ENCODE measurements at places on chromosomes 6 and 20.

- no peak for DNase-seq
Measured at GRCh38 chr6:110874880-110875547, 429 bp downstream of the AMD1 start.

DNA sequence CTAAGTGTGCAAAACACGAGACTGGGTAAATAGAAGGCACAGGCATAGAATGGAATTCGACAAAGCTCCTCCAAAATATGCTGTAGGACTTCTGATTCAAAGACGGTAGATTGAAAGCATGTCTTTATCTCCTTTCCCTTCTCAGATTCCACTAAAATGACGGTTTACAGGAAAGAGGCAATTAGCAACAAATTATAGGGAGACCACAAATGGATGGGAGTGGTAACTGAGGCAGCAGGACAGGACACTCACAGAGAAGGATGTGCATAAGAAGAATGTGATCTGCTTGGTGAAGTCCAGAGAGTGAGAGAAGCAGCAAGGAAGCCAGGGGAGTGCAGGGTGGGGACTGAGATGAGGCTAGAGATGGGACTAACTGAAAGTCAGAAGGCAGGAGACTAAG lies 113.4 kb upstream of the MRPS10 start:
- no peak for DNase-seq

DNA sequence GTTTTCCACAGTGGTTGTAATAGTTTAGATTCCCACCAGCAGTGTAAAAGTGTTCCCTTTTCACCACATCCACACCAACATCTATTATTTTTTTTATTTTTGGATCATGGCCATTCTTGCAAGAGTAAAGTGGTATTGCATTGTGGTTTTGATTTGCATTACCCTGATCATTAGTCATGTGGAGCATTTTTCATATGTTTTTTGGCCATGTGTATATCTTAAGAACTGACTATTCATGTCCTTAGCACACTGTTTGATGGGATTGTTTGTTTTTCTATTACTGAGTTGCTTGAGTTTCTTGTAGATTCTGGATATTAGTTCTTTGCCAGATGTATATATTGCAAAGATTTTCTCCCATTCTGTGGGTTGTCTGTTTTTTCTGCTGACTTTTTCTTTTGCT lies 820.1 kb downstream of the TENT5A start:
- peak; percentile 48 for DNase-seq

- DNase-seq, result no peak
Measured at GRCh38 chr6:17200395-17200794, 80.8 kb upstream of the RBM24 start.

- DNase-seq, result peak; percentile 88
Measured at GRCh38 chr6:115932481-115932880, 128.2 kb downstream of the FRK start.

DNA sequence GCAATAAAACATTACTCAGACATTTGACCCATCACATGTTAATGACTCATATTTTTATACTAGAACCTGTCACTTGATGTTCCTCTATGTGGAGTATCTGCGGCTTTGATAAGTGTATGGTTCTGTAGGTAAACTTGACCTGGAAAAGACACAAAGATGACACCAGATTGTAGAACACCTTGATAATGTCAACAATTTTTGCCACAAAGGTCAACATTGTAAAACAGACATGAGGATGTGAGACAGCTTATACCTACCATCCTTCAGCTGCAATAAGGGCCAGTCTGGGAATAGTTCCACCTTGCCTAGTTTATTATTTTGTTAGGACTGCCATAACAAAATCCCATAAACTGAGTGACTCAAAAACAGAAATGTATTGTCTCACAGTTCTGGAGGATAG lies 202.4 kb downstream of the LMBRD1 start:
- DNase-seq, result no peak

- no peak for DNase-seq
Measured at GRCh38 chr20:10339609-10340008, 94.4 kb downstream of the MKKS start.

DNA sequence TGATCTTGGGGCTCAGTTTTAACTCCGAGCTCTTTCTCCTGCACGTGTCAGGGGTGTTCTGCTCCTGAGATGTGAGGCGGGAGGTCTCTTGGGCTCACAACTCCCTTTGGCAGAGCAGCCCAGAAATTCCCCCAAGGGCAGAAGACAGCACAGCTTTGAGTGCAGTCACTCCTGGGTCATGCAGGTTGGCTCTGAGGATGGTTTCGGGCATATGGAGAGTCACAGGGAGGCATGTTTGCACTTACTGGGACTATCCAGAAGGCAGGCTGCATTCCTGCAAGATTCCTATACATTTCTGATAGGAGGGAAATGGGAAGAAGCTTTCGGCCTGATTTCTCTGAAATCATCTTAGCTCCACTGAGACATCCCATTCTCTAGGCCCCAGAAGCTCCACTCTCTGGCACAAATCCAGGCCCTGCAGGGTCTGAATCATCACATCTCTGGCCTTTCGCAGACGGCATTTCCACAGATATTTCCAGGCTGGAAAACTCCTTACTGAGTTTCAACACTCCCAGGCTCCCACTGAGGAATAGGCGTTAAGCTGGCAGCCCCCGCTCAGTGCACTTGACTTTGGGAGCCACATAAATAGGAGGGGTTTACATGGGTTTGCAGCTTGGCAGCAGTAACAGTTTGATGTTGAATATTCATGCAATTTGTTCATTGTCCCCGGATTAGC lies 39.7 kb downstream of the AGPAT4 start:
- DNase-seq, result peak; percentile 63

DNA sequence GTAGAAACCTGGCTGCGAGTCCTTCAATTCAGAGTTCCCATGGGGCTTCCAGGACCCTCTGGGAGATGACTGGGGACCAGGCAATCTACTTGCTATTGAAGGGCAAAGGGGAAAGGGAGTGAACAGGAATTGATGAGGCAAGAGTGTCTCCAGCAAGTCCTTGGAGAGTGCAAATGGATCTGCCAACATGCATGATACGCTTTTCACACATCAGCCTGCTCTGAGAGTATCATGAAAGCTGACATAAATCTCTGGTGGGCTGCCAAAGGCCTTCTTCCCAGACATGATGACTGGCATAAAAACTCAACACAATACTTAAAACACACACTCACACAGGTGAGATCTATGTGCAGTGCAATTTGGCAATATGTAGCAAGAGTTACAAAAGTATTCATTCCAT lies 759.1 kb downstream of the PTPRT start:
- DNase-seq, result no peak

- DNase-seq, result no peak
Measured at GRCh38 chr6:33589731-33590530, 9.9 kb upstream of the BAK1 start.

GRCh38 chr6:110181131-110182030 lies 1.2 kb downstream of the CDC40 start:
- no peak for DNase-seq

- DNase-seq, result no peak
Measured at GRCh38 chr6:81556551-81556950, 195.9 kb downstream of the TENT5A start.

DNA sequence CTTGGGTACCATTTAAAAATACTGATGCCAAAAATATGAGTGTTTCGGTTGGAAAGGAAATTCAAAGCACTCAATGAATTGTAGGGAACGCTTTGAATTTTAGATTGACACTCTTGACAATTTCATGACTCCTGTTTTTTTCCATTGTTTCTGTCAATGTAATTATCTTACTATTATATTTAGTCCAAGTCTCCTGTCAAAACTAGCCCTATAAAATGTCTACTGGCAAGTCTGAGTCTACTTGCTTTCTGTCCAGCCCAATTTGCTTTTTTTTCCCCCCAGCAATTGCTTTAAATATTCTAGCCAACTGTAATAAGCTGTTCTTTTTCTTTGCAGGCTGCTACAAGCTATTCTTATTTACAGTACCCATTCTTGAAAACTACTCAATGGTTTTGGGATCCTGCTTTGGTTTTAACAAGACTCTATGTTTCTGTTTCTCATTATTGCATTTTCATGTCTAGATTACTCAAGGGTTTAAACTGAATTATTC lies 1103.9 kb upstream of the GJE1 start:
- no peak for DNase-seq

- no peak for DNase-seq
Measured at GRCh38 chr6:5416250-5416649, 154.9 kb downstream of the FARS2 start.

GRCh38 chr20:32967961-32968457 lies 36.2 kb downstream of the SUN5 start:
- DNase-seq, result no peak

GRCh38 chr6:107264357-107264840 lies 149.1 kb upstream of the BEND3 start:
- DNase-seq, result peak; percentile 68

- no peak for DNase-seq
Measured at GRCh38 chr6:88238065-88238464, 71.9 kb upstream of the CNR1 start.

- DNase-seq, result no peak
Measured at GRCh38 chr6:12916006-12916405, 199.4 kb downstream of the PHACTR1 start.

DNA sequence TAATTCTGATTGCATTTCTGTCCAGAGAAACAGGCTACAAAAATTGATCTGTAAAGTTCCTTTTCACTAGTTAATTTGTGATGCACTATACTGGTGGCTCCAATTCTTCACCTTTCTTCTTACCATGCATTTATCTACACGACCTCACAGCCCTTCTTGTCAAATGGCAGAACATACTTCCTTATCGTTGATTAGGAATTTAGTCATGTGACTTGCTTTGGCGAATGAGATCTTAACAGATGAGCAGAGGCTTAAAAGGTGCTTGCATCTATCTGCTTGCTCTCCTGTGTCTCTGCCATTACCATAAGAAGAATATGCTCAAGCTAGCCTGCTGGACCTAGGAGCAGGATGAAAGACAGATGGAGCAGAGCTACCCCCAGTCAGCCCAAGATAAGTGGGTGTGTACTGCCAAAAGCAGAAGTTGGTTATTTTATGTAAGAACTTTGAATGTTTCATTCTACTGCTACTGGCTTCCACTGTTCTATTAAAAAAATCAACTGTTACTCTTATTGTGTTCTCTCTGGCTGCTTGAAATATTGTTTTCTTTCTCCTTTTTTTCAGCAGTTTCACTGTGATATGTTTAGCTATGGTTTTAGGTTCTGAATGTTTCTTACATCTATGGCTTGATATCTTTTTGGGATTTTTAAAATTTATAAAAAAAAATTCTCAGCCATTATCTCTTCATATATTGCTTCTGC lies 40.2 kb upstream of the RBM24 start:
- DNase-seq, result no peak

DNA sequence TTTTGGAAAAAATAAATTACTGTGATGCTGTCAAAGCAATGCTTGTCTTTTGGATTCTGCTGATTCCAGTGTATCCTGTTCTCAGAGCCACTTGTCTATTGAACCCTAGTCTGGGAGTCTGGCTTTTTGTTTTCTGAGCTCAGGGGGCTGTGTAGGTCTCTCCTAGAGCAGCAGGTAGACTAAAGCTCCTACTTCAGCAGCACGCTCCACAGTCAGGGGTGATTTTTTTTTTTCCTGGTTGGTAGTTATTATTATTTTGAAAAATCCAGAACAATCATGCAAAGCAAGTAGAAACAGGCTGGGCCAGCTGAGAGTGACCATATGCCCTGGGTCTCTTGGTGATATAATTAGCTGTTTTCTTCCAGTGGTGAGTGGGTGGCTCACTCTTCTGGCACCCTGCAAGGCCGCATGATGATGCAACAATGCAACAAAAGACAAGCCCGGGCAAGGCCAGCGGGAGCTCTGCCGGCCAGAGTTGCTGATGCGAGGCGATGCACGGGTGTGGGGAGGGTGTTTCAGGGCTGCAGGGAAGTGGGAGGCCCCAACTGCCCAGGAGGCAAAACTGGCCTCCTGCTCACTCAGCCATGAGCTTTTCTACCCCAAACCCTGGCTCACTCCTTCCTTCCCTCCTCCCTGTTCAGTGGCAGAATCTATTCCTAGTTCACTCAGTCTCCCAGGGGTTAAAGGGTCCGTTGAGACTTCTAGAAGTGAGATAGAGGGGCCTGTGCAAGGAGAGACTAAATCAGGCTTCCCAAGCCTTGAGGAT lies 11.5 kb upstream of the CDKN1A start:
- peak; percentile 89 for DNase-seq

GRCh38 chr6:110137924-110138887 lies 41.3 kb downstream of the WASF1 start:
- no peak for DNase-seq

GRCh38 chr6:26502626-26503025 lies 2.5 kb downstream of the BTN1A1 start:
- no peak for DNase-seq

DNA sequence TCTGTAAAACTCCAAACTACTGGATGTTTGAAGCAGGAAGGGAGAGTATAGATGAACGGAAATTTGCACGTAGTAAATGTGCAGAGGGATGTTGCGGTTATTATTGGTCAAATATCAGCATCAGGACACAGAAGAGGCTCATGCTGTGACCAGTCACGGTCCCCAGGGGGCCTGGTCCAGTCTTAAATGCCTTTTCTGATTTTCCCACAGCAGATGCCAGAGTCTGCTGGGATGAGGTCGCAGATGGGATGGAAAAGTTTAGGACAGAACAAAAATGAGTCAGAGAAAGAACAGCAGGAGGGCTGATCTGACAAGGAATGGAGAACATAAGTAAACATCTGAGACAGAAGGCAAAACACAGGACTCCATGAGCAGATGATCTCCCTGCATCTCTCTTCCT lies 11.7 kb upstream of the SIRPG start:
- DNase-seq, result peak; percentile 9

GRCh38 chr20:46270977-46271744 lies 37.1 kb downstream of the CDH22 start:
- DNase-seq, result no peak

Measured in non-pigmented ciliary epithelial cell (primary cell).